Astrocyte of the hippocampus (primary cell): ENCODE measurements at places on chromosomes 3 and 15.

GRCh38 chr3:38577371-38578080 lies 72.0 kb downstream of the SCN5A start:
- DNase-seq: no peak

- peak; percentile 12 for DNase-seq
Measured at GRCh38 chr15:67322481-67322880, 67.9 kb downstream of the IQCH start.

GRCh38 chr3:189121092-189121491 lies 50.7 kb upstream of the TPRG1 start:
- no peak for DNase-seq

DNA sequence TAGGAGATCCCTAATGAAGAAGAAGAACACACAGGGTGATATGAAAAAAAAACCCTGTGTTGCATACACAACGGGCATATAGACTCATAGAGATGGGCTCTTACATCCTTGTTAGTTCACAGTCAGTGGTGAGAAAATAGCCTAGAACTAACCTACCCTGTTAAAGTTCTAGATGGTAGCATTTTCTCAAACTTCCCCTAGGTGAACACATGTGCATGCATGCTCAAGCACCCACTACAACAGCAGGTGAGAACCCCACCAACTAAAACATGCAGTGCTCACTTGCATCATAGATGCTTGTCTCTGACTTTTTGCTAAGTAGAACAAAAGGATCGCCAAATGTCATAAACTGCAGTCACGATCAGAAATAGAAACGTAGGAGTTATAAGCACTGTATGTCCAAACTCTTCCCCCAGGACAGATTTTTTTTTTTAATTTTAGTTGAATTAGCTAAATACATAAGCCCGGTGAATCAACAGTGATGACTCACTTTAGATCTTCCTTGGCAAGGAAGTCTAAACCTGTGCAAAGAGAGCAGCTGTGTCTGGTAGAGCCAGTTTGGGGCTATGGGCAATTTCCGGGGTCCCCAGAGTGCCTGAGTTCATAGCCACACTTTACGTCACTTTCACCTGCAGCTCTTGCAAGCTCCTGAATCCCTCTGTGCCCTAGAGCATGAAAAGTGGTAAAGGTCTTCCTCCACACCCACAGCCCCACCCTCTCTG lies 96.2 kb upstream of the SEMA6D start:
- no peak for DNase-seq

- DNase-seq: no peak
Measured at GRCh38 chr3:141388823-141389621, 20.7 kb downstream of the ZBTB38 start.

- peak; percentile 10 for DNase-seq
Measured at GRCh38 chr3:33664195-33664594, 53.9 kb downstream of the CLASP2 start.

- DNase-seq: peak; percentile 17
Measured at GRCh38 chr15:49037546-49037940, 8.7 kb downstream of the SECISBP2L start.

GRCh38 chr15:34755419-34755773 lies 598 bp upstream of the GJD2 start:
- DNase-seq: no peak

GRCh38 chr3:7546253-7546652 lies 685.3 kb downstream of the GRM7 start:
- DNase-seq: peak; percentile 10

- DNase-seq: peak; percentile 65
Measured at GRCh38 chr15:88476635-88477060, 9.1 kb downstream of the MRPS11 start.

DNA sequence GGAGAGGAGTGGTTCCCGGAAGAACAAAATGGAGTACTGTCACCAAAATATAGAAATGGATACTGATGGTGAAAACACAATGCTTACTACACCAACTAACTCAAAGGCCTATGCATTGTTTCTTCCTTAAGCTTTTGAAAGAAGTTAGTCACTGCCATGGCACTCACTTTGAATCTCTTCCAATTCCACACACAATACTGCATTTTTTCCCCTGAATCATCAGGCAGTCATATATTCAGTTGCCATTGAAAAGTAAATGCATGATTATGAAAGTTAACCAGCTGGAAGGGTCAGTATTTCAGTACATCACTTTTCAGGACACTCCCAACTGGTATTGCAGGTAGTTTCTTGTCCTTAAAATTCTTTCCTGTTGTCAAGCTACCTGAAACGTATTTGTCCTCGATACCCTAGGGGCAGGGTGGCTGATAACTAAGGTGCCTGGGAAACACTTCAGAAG lies 9.0 kb upstream of the LRRFIP2 start:
- DNase-seq: peak; percentile 91

GRCh38 chr15:32838338-32838737 lies 120.5 kb downstream of the GREM1 start:
- DNase-seq: no peak

- DNase-seq: peak; percentile 84
Measured at GRCh38 chr3:81743096-81744025, 18.1 kb downstream of the GBE1 start.

DNA sequence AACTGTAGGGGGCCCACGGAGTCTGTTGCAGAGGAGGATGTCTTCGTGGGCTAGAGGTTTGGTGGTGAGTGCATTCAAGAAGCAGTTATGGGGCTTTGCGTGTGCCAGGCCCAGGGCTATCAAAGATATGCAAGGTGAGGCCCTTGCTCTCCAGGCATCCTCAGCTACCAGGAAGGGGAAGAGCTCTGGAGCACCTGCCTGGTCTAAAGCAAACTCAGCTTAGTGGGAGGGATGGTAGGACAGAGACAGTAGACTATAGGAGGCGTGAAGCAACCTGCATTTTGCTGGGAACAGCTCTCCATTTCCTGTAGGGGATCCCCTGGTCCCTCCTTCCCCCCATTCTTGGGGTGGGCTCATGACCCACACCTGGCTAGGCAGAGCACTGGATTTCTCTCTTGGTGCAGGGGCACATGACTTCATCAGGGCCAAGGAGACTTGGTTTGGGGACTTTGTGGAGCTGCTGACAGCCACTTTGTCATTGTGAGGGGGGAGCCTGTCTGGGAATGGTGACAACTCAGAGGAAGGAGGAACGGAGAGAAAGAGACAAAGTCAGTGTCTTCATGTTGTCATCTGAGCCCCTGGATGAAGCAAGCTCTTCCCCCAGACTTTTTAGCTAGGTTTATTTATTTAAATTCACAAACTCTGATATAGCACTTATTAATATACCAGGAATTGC lies 8.6 kb upstream of the EEFSEC start:
- no peak for DNase-seq

DNA sequence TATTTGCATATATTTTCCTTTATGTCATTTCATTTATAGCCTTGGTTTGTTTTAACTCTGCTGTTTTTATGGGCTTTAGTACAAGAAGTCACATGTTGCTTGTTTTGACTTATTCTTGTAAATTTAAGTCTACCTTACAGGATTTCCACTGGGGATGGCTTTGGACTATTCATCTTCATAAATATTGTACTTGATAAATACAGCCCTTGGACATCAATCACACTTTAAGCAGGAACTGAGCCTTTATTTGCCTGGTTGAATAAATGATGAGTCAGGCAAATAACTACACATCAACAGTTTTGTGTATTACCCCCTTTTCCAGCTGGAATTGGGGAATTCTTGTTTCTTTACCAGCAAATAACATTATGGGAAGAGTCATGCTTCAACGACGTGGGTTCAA lies 286.0 kb downstream of the CNTN3 start:
- no peak for DNase-seq

- DNase-seq: no peak
Measured at GRCh38 chr3:158269942-158270341, 160.1 kb downstream of the RSRC1 start.

GRCh38 chr3:167032267-167032876 lies 347.7 kb downstream of the ZBBX start:
- DNase-seq: peak; percentile 64

DNA sequence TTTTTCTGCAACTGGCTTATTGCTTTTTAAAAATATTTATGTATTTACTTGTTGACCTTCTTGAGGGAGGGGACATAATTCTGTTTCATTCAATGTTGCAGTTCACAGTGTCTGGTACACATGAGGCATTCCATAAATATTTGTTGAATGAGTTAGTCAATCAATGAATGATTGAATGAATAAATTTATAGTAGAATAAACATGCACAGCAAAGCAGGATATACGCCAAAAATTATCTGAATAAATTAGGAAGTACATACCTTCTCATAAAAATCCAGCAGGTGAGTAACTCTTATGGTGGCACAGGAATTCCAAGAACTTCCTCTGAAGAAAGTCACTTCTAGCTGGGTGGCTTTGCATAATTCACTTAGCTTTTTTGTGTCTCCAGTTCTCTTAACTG lies 469.4 kb upstream of the ATP11B start:
- peak; percentile 35 for DNase-seq

- no peak for DNase-seq
Measured at GRCh38 chr3:188936597-188937107, 235.1 kb upstream of the TPRG1 start.

GRCh38 chr3:65597226-65597951 lies 441.3 kb downstream of the MAGI1 start:
- DNase-seq: peak; percentile 82

DNA sequence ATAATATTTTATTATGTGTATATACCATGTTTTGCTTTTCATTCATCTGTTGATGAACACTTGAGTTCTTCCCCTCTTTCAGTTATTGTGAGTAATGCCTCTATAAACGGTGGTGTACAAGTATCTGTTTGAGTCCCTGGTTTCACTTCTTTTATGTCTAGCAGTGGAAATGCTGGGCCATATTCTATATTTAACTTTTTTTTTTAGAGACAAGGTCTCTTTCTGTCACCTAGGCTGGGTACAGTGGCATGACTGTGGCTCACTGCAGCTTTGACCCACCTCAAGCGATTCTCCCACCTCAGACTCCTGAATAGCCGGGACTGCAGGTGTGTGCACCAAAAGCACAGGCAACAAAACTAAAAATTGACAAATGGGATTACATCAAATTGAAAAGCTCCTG lies 19.9 kb downstream of the GOLM2 start:
- no peak for DNase-seq

DNA sequence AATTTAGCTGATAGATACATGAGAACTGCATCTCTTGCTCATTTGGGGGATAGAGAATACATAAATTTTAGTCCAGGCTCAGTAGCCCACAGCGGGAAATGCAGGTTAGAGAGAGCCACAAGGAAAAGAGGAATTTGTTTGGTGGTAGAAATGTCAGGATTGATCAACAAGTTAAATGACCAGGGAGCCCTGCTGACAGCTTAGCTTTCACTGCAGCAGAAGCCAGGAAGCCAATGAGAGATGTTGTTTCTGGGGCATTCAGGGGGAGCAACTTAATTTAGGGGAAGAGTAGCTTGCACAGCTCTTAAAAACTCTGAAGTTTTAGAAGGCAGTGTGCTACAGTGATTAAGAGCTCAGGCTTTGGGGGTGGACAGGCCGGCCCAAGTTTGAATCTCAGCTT lies 22.7 kb downstream of the ARHGEF26 start:
- no peak for DNase-seq

GRCh38 chr3:63585927-63586326 lies 66.5 kb upstream of the SNTN start:
- DNase-seq: no peak

DNA sequence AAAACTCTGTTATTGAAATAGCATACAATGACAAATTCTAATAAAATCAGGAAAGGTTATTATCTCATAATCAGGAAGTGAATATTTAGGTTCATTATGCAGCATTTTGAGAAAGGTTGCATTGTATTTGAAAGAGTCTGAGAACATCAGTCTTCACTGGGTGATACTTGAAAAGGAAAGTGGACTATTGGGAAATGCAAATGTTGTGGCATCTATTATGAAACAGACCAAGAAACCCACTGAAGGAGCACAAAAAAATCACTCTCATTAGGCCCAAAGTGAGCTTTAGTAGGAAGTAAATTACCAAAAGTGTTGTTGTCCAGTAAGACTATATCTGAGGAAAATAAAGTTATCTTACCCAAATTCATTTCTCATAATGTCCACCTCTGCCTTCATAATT lies 90.8 kb downstream of the ZPLD1 start:
- no peak for DNase-seq

DNA sequence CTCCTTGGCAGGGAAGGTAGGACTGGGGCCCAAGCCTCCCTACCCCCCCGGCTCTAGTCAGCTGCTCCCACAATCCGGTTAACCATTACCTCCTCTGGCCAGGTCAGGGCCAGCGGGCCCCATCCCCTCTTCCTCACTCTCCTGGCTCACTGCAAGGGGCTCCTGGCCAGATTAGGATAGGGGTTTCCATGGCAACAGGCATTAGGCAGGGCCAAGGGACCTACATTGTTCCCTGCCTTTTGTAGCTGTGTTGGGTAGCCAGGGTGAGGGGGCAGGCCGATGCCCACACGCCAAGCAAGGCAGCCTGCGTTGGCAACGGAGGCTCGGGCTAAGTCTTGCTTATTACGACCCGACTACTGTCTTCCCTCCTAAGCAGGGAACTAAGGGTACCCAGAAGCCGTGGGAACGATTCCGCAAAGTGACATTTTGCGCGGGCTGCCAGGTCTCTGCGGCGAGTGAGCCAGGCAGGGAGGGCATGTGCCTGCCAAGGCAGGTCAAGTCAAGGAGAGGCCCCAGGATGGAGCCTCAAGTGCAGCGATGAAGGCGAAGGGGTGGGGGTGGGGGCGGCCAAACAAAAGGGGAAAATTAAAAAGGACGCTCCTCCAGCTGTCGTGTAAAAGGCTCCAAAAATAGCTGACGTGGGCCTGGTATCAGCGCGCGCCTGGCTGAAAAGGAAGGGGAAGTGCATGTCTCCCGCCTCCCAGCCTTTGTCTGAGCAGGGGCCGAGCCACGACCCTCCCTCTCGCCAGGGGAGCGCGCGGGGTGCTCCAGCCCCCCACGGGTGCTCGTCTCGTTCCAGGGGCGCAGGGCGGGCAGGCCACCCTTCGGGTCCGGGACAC lies 919 bp downstream of the IDH2 start:
- peak; percentile 52 for DNase-seq

DNA sequence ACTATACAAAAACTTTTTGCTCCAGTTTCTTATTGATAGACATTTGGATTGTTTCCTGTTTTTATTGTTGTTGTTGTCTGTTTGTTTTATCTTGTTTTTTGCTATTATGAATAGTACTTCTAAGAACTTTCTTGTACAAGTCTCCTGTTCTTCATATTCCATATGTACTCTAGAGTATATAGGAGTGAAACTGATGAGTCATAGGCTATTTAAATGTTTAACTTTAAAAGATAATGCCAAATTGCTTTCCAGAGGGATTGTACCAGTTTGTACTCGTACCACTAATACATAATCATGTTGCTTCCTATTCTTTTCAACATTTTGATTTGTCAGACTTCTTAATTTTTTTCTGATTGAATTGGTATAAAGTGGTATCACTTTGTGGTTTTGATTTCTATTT lies 19.6 kb downstream of the LRRC49 start:
- DNase-seq: no peak

GRCh38 chr3:22714749-22715148 lies 488.4 kb upstream of the UBE2E2 start:
- DNase-seq: no peak

DNA sequence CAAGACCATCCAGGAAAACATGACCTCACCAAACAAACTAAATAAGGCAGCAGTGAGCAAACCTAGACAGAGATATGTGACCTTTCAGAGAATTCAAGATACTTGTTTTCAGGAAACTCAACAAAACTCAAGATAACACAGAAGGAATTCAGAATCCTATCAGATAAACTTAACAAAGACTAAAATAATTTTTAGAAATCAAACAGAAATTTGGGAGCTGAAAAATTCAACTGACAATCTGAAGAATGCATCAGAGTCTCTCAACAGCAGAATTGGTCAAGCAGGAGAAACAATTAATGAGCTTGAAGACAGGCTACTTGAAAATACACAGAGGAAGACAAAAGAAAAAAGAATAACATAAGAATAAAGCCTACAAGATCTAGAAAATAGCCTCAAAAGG lies 55.6 kb downstream of the MYO9A start:
- no peak for DNase-seq
